ENCODE measurements at places on chromosomes 7 and 10.

DNA sequence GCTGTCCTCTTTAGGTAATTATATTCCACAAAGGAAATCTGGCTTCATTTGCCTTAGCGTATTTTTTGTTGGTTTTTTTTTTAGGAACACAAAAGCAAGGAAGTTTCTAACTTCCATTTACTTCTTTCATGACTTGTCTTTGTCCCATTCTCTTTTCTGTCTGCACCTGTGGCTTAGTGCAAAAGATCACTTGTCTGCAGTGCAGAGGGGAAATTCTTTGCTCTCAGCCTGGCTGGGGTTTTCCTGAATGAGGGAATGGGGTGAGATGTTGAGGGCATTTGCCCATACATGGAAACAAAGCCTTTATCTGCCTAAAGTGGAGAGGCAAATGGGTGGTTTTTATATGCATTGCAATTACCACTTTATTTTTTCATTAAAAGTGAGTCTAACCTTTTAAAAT lies 361.1 kb upstream of the IGFBP3 start:
- no peak for DNase-seq

GRCh38 chr7:46490406-46490805 lies 569.3 kb upstream of the IGFBP3 start:
- no peak for DNase-seq

GRCh38 chr7:157734676-157735640 lies 398.2 kb downstream of the DNAJB6 start:
- DNase-seq, result no peak

DNA sequence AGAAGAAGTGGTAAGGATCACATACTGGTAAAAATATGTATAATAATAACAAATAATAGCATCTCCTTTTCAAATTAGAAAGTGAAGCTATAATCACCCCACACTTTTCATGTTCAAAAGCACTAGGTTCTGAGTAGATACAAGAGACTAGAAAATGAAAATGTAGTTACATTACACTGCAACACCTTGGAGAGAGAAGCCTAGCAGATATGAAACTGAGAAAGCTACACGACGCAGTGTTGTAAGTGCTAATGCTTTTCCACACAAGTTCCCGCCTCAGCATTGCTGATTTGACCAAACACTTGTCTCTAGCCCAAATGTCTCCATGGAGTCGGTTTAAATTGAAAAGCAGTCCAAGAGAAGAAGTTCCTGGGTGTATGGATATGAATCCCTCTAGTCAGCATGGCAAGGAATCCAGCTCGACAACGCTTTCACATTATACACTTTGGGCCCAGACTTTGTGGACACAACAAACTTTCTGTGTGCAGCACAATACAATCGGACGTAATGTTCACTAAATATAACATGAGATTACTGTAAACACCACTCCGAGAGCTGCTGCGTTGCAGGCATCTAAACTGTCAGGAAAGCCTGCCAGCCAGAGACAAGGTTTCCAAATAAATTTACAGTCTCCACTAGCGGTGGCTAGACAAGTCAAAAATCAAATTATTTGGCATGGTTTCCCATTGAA lies 1.7 kb downstream of the PDE1C start:
- no peak for DNase-seq

DNA sequence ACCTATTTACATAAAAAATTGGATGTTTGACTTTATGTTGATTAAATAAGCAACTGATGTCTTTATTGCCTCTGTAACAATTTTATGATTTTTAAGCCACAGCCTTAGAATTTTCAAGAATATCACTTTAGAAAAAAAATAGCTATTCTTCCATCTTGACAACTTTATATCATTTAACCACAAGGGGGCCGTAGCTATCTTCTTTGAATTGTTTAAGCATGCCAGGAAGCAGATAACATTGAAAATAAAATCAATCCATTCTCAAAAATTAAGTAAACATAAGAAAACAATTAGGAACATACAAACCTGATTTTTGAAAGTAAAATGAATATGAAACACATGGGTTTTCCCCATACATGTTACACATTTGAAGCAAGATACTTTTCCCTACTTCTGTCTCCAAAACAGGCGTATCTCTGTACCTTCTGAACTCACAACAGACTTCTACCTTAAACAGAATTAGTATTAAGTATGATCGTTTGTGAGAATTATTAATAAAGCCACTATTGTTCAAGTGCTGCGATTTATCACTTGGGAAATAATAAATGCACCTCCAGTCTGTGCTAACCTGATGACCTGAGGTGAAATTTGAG lies 209.0 kb downstream of the CACNA2D1 start:
- DNase-seq, result no peak

DNA sequence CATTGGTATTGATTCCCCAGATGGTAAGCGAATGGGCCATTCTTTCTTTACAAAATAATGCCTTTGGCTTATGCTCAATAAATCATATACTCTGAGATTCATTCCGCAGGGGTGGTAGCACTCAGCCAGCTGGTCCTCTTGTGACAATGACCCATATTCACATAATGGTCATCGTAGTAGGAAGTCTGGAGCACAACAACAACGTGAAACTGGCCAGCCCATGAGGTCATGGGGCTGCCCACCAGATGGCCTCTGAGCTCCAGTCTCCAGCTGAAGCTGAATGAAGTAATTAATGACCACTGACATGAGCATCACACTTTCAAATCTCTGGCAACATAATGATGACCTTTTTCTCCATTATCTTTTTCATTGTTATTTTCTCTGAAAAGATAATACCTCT lies 42.3 kb upstream of the SORCS1 start:
- no peak for DNase-seq

- no peak for DNase-seq
These were observed 169.0 kb upstream of the TMEM229A start for GRCh38 chr7:124201768-124202349.

DNA sequence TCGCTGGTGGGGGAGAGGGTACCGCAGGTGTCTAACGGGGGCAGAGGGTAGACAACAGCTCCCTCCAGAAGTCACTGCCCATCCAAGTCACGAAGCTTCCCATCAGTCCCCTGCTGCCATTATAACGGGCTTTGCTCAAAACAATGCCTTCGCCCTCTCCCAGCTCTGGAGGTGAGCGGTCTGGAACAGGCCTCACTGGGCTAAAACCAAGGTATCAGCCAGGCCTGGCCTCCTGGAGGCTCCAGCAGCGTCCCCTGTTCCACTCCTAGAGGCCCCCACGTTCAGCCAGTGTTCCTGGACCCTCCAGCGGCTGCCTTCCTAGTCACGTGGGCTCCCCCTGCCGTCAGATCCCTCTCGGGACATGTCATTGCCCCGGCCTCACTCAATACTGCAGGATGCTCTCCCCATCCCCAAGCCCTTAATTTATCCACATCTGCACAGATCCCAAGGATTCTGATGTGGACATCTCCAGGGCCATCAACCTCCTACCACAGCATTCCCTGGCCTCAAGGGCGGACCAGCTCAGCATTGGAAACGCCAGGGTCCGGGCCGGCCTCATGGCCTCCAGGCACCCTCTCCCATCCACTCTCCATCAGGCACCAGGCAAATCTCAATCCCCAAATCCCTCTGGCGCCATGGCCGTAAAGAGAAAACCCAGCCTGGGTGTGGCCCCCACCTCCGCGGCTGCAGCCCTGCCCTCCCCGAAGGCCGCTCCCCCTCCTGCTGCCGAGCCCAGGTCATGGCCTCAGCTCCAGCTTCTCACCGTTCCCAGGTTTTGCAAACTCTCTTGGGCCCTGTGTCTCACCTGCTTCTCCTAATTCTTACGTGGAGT lies 104.1 kb upstream of the FAM20C start:
- no peak for DNase-seq

GRCh38 chr10:124650820-124651401 lies 93.3 kb downstream of the FAM53B start:
- DNase-seq, result no peak

GRCh38 chr10:60522617-60523016 lies 132.9 kb upstream of the ANK3 start:
- no peak for DNase-seq

GRCh38 chr10:126063353-126063791 lies 167.0 kb downstream of the FANK1 start:
- DNase-seq, result peak; percentile 73

DNA sequence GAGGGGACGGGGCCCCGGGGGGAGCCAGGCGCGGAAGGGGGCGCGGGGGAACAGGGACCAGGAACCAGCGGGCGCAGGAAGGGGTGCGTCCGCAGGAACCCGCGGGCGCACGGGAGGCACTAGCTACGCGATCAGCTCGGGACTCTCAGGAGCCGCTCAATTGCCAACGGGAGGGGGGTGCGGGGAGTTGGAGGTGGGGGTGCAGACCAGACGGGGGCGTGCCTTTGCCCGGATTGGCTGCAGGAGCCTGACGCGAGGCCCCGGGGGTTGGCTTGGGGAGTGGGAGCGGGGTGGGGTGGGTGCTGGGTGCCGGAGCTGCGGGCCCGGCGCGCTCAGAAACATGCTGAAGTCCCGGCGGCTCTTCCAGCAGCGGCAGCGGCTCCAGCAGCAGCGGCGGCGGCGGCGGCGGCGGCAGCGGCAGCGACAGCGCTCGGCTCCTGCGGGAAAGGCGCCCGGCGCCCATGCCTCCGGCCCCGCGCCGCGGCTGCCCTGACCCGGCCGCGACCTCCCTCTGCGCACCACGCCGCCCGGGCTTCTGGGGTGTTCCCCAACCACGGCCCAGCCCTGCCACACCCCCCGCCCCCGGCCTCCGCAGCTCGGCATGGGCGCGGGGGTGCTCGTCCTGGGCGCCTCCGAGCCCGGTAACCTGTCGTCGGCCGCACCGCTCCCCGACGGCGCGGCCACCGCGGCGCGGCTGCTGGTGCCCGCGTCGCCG lies at the start of gene ADRB1:
ADRB1 (plus strand) TSS at position 335 of the 715 bp plus-strand sequence; CDS start at position 602, 267 bp downstream.
- DNase-seq, result peak; percentile 48

GRCh38 chr10:114332301-114333192 lies 71.8 kb downstream of the AFAP1L2 start:
- no peak for DNase-seq

- no peak for DNase-seq
These were observed 18.0 kb upstream of the ARID5B start for GRCh38 chr10:61883371-61884025.

DNA sequence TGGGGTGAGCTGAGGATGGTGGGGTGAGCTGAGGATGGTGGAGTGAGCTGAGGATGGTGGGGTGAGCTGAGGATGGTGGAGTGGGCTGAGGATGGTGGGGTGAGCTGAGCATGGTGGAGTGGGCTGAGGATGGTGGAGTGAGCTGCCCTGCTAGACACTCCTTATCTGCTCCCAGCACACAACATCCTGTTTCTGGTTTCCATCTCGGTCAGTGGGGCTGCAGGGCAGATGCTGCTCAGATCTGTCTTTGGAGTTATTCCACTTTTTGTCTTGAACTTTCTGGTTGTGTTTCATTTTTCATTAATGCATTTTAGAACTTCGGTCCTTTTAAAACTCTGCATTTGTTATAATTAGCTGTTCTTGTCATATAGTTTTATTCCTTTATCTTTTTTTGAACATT lies 67.9 kb upstream of the ANTXRL start:
- no peak for DNase-seq

DNA sequence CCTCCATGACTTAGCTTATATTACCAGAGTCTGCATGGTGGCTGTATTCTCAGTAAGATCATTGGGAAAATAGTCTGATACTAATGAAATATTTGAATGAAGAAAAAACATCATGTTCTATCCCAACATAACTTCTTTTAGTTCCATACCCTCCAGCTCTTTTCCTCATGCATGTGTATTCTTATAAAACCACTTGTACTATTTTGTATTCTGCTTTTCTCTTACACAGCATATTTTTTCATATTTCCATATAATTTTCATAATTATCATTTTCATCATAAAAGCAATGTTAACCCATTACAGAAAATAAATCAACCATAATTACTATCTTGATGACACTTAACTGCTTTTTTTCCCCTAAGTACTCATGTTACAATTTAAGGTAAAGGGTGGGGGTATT lies 371.2 kb upstream of the LRGUK start:
- no peak for DNase-seq

- no peak for DNase-seq
These were observed 49.3 kb upstream of the SLF2 start for GRCh38 chr10:100863433-100863832.

DNA sequence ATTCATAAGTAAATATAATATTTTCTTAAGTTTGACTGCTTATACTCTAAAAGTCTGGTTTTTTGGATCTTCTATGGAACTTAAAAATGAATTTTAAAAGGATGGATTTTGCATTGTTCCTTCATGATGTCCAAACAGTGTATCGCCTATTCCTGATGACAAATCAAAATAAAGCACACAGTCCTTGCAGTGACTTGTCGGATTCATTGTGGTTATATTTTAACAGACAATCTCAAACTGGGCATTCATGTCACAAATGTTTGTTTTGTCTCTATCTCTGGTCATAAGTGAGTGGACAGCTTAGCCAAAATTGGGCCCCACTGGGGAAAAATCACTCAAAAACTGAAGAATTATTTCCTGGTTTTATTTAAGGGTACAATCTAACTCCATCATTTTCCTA lies 74.8 kb downstream of the LMBR1 start:
- DNase-seq, result no peak

- no peak for DNase-seq
These were observed 199.7 kb upstream of the FRMD4A start for GRCh38 chr10:14530465-14530864.

DNA sequence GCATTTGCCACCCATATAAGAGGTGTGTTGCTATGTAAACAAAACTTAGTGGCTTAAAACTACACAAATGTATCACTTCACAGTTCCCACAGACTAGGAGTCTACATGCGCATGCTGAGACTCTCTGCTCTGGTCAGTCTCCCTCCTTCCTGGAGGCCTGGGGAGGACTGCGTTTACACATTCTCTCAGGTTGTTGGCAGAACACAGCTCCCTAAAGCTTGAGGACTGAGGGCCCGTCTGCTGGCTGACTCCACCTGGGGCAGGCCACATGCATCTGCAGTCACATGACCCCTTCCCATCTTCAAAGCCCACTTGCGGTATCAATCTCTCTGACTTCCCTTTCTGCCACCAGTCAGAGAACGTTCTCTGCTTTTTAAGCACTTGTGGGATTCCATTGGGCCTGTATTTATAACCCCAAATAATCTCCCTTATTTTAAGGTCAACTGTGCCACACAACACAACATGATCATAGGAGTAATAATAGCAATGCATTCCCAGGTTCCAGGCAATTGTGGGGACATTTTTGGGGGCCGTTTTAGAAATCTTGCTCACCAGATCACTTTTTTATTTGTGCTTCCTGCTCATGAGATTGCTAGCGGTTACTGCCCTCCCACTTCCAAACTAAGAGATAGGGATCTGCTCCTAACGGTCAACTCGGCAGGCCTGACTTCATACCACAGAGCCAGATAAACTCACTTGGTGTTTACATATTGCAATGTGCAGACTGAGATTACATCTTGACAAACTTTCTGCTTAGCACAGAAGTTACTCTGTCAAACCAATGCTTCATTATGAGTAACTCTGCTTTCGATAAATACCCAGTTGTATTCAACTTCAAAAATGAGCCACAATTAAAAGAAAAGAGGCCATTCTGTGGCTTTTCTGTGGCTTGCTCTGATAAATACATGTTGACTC lies 96.3 kb downstream of the ALOX5 start:
- no peak for DNase-seq

GRCh38 chr7:8169171-8169570 lies 92.8 kb downstream of the ICA1 start:
- DNase-seq, result no peak

DNA sequence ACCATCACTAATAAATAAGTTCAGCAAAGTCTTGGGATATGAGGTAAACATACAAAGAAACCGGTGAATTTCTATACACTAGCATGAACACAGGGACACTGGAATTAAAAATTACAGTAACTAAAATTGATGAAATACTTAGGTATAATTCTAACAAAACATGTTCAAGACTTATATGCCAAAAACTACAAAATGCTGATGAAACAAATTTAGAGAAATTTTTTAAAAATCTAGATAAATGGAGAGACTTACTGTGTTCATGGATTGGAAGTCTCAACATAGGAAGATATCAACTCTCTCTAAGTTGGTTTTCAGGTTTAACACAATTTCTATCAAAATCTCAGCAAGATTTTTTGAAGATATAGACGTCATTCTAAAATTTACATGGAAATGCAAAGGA lies 128.8 kb upstream of the RET start:
- DNase-seq, result no peak
